ENCODE measurements at places on chromosomes 3 and 15.

DNA sequence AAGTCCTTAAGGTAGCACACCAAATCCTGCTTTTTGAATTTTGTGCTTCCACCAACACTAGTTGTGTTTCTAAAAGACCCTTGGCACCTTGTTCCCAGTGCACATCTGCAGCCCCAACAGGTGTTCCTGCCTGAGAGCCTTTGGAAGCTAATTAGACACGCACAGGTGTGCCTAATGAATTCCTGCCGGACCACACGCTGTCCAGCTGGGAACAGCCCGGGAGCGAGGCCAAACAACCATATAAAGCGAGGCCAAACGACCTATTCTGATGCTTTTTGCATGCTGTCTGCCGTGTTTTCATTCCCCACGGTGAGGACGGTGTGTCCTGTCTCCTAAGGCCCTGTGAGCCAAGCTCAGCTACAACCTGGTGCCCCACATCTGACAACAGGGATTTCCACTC lies 99.5 kb downstream of the ATG7 start:
- no peak for DNase-seq

DNA sequence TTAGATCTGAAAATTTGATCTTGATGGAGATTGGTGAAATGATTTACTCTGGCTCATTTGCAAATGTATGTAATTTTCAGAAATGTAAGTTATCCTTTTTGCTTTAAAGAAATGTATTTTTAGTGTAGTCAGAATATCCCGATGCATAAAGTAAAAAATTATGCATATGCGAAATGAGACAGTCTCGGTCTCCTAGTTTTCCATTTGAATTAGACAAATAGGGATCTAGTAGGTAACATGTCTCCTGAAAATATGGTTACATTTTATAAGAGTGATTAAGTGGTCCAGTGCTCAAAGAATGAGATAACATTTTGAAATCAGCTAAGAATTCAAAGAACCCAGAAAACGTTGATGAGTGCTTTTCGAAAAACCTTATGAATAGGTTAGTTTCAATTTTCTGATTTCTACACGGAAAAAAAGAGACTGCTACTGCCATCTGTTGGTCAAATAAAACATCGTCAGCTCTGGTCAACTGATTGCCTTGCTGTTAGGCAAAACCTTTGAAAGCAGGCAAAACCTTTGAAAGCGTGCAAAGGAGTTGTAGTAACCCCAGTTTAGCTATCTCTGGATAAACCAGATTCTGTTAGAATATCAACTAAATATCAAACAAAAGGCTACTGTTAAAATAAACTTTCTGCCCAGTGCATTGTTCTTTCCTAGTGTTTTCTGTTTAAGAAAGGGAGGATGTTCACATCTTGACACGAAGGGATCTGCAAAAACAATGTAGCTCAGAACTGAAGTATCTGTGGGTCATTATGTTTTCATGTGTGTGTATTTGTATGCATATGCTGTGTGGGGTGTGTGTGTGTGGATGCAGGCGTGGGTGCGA lies 59.3 kb upstream of the CHMP2B start:
- peak; percentile 63 for DNase-seq

- no peak for DNase-seq
These were observed 26.8 kb upstream of the NANOGP8 start for GRCh38 chr15:35111861-35112260.

GRCh38 chr3:32782407-32782806 lies 35.4 kb upstream of the TRIM71 start:
- DNase-seq, result no peak

DNA sequence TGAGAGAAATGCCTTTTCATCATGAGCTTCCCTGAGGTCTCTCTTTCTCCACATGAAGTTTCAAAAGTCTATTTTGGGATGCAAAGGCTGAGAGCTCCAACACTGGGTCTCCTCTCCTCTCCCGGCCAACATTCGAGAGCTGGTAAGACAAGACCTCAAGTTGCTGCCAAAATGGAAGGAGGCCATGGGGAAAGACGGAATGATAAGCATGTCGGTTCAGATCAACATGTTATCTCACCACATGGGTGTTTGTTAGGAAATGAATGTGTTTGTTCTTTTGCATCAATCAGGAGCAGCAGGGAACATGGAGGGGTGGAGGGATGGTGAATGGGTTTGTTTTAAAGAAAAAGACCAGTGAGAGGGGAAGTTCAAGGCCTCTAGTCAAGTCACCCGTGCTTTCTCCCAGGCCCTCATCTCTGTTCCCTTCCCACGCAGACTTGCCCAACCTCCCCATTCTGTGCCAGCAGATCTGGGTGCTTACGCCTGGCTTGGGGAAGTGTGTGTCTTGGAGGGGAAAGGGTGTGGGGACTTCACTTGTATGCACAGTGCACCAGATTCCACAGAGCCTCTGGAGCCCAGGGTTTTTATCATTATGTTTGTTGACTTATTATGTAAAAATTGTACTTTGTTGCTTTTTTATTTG lies 23.5 kb upstream of the ATP10A start:
- DNase-seq, result no peak

DNA sequence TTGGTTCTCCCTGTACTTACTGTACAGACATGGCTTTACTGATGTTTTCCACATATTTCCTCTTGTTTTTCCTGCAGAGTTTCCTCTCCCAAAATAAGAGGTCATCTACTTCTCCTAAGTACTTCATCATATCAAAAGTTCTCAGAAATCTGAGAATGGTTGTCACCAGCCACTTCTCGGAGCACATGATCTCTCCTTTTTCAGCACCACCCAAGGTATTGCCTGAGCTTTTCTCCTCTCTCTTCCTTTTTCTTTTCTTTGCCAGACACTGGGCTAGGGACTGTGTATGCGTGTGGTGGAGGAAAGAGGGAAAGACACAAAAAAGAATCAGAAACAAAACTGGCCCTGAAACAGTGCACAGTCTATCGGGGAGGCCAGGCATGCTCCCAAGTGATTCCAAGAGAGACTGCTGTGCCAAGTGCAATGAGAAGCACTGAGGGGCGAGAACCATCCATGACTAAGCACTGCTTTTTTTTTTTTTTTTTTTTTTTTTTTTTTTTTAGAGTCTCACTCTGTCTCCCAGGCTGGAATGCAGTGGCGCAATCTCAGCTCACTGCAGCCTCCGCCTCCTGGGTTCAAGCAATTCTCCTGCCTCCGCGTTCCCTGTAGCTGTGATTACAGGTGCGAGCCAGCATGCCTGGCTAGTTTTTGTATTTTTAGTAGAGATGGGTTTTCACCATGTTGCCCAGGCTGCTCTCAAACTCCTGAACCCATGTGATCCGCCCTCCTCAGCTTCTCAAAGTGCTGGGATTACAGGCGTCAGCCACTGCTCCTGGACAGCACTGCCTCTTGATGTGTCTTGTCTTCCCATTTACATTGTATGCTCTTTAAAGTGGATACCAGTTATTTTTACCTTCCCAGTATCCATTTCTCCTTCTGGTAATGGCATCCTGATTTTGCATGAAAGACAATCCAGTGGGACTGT lies 194.0 kb upstream of the FEZF2 start:
- peak; percentile 19 for DNase-seq

GRCh38 chr3:108251265-108251664 lies 29.0 kb upstream of the IFT57 start:
- no peak for DNase-seq

DNA sequence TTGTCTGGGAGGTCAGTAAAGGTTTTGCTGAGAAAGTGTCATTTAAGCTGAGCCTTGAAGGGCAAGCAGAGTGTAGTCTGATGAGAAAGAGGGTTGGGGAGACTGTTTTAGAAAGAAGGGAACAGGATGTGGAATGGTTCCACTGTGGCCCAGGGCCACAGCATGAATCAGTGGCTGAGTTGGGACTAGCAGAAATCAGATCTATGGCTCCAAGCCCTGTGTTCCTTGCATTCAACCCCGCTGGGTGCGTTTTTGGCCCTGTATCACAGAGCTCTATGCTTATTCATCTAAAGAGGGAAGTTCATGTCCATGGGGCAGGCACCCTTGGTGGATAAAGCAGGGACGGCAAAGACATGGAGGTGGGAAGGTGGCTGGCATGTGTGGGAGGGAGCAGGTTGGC lies 151.3 kb downstream of the CACNA1D start:
- no peak for DNase-seq

DNA sequence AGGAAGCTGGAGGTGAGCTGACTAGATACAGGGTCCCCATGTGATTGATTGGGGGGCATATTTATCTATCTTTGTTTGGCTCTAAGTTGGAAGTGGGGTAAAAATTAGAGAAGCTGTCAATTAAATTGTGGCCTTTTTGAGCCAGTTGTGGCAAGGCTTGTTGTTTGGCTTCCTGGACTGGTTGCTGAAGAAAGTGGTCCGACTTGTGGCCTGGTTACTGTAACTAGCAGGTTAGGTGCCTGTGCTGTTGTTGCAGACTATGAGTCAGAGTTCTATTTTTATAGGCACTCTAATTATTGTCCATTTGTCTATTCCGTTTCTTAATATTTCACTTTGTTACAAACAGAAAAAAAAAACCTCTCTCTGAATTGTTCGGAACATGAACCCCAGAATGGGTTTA lies 129.1 kb upstream of the CNTN6 start:
- DNase-seq, result no peak

- no peak for DNase-seq
These were observed 28.8 kb downstream of the DGKG start for GRCh38 chr3:186333256-186333655.

GRCh38 chr3:79367803-79368202 lies 400.0 kb downstream of the ROBO1 start:
- no peak for DNase-seq

DNA sequence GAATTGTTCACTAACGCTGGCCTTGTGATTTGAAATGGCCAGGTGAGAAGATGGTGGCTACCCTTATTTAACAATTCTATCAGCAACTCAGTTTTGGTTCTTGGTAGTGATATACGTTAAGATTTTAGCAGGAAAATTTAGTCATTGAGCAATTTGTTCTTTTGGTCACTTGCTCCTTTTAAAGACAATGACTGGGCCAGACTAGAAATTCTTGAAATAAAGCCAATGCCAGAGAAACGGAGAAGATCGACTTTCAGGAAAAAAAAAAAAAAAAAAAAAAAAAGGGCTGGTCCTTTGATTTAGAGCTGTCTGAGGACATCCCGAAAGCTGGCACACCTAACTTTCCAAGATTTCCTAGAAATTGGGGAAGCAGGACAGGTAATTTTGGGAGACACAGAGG lies 178.5 kb downstream of the FNDC3B start:
- DNase-seq, result peak; percentile 39

DNA sequence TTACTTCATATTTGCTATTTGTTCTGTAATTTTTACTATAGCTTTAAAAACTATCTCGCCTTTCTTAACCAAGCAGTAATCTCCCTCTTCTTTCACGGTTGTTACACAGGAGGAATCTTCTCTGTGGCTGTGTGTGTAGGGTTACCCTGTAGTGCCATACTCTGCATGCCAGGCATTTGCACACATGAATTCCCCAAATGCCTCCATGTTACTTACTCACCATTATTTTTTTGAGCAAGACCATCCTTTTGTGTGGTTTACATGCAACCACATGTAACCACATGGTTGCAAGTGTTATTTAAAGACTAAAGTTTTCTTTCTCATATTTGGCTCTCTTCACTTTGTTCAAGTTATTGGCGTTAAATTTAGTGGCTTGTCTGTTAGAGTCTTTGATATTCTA lies 45.5 kb downstream of the HPS3 start:
- DNase-seq, result no peak

DNA sequence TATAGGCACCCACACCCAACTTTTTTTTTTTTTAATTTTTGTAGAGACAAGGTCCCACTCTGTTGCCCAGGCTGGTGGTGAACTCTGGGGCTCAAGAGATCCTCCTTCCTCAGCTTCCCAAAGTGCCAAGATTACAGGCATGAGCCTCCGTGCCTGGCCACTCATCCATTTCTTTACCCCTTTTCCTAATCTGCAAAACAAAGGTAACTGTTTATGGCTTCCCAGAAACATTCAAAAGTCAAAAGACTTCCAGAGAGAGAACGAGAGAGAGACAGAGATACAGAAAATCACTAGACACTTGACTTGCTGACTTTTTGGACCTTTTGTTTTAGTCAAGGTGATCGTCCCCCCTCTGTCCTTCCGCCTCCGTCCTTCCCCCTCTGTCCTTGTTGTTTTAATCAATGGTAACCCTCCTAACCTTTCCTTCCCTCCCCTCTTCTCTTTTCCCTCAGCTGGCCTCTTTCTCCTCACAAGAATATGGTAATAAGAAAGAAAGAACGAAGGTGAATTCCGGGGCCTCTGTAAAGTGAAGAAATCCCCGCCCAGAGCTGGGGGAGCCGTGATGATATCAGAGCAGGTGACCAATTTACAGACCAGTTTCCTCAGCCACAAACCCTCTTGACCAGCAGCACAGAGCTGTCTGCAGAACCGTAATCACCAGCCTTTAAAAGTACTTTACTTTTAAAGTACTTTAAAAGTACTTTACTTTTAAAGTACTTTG lies 21.9 kb downstream of the KLHL6 start:
- no peak for DNase-seq

DNA sequence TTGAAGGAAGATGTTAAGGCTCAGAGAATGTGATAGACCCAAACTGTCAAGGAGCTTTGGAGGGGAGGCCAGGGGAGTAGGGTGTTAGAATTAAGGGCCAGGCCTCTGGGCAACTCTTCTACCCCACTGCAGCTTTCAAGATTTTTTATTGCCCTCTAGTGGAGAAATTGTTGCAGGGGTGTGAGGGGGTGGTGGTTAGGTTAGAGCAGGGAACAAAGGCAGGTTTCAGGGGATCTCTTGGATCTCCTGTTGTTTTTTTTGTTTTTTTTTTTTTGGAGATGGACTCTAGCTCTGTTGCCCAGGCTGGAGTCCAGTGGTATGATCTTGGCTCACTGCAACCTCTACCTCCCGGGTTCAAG lies 1.4 kb upstream of the SEC13 start:
- peak; percentile 34 for DNase-seq

DNA sequence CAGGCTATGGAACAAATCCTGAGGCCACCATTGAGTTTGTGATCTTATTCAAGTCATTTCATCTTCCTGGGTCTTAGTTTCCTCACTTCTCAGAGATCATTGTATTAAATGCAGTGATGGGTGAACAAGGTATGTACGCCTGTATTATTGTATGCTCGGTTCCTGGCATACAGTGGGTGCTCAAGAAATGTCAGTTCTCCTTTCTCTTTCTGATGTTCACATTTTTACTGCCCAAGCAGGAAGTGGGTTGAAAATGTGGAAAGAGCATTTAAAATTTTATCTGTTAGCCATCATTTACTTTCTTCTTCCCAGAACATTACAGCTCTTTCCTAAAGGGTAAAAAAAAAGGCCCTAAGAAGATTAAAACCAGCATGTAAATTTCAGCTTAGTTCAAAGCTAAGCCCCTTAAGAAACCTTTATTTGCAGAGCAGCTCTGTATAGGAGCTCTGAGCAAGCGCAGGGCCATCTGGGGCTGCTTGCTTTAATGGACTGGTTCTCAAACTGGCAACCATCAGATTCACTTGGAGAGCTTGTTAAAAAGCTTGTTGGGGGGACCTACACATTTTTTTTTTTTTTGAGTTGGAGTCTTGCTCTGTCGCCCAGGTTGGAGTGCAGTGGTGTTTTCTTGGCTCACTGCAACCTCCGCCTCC lies 179.4 kb downstream of the CHST2 start:
- DNase-seq, result no peak

Data from dermis blood vessel endothelial cell (primary cell).